ENCODE measurements at places on chromosomes 7 and 10.

- no peak for DNase-seq
Measured at GRCh38 chr10:109587366-109587765, 335.9 kb downstream of the XPNPEP1 start.

DNA sequence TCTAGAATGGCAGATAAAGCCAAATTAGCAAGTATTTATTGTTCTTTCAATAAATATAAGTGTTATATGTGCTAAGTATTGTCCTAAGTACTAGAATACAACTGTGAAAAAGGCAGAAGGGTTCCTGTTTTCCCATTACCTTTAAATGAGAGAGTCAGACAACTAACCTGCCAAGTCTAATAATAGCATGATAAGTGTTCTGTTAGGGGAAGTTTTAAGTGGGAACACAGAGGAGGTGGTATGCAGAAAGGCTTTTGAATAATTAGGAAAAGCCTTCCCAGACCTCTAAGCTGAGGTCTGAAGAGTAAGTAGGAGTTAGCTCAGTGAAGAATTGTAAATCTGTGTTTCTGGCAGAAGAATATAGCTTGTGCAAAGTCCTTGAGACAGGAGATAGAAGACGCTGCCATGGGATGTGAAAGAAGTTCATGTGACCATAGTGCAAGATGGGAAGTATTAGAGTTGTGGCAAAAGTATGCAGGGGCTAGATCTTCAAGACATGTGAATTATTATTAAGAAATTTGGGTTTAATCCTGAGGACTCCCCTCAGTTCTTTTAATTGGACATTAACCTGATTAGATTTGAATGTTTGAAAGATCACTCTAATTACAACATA, 12.5 kb downstream of the SHOC2 start:
- no peak for DNase-seq

GRCh38 chr7:135260930-135261721, 27.5 kb downstream of the STRA8 start:
- DNase-seq = no peak

DNA sequence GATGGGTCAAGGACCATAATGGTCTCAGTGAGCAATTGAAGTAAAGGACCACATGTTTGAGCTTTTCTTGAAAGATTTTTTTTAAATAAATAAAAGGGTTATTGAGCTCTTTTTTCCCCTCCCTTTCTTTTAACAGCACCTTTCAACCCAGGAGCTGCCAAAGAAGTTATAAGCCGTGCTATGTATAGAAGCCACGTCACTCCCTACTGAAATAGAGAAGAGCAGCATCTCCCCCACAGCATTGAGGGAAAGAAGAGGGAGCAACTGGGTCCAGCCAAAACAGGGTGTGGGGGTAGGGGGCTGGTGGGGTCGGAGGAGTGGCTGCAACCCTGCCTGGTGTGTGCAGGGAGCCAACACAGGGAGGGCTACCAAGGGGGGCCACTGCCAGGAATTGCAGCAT, 227.2 kb downstream of the PLXNA4 start:
- no peak for DNase-seq

DNA sequence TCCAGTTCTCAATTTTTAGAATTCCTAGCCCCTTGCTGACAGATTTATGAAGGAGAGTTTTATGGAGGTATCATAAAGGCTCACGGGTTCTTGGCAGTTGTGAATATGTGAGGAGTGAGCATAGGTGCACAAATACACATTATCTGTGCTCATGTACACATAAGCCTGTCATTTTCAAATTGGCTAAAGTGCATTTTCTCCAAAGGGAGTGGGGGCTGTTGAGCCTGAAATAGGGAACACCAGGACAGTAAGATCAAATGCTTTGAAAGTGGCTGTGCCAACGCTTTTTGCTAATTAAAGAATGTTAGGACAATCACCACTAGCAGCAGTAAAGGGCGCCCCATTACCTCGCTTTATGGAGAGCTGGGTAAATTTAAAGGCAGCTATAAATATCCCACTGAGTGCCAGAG, 8.3 kb upstream of the LRRC4 start:
- DNase-seq = no peak

DNA sequence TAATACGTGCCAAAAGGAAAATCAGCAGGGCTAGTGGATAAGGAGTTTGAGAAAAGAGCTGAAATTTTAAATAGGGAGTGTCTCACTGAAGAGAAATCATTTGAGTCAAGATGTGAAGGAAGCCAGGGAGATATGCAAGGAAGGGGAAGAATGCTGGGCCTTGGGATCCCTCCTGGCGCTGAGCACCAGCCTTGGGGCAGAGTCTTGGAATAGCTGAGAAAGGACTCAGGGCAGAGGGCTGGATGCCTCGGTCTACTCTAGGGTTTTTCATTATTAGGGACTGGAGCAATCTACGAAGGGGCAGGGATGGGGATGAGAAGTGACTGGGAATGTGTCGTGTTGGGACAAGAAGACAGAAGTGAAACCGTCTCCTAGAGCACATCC, 484 bp downstream of the ZWINT start:
- no peak for DNase-seq

DNA sequence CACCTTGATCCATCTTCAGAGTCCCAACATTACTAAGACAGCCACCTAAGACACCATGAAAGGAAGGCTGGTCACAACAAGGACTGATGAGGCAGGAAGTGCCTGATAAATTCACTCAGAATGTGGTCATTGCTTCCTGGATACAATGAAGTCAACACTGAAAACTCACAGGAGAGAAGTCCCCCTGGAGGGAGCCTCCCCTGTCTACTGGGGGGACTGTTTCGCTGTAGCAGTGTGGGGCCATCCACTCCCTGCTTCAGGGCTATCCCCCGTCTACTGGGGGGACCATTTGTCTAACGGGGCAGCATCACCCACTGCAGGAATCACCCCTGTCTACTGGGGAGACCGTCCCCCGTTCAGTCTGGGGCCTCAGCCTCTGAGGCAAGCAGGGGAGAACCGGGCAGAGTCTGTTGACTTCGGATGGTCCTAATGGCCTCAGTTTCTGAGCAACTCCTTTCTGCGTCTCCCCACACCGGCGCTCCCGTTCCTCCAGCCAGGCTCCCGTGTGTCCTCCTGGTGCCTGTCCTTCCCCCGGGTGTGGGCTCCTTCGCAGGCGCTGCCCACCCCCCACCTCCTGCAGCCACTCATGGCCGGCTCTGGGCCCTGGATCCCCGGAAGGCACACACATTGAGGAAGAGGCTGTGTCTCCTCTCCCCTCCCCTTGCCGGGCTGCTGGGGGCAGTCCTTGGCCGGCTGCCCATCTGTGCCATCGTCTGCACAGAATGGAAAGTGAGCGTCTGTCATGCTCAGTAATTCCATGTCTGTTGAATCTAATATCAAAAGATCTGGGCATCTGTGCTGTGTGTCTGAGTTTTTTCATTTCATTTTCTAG, 59.9 kb upstream of the DNAJB6 start:
- DNase-seq = peak; percentile 36

- no peak for DNase-seq
Measured at GRCh38 chr7:25206765-25207164, 21.5 kb downstream of the NPVF start.

DNA sequence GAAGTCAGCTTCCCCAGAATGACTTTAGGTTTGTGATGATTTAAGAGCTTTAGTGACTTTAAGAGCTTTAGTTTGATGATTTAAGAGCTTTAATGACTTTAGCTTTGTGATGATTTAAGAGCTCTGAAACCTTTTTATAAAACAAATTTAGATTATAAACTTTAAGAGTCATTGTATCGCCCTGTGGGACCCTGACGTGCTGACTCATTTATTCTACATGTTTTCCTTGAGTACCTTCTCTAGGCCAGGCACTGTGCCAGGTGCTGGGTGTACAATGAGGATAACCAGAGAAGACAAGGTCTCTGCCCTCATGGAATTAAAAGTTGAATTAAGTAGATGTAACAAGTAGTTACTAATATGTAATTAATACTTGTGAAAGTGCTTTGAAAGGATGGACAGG, 45.4 kb downstream of the CNNM1 start:
- DNase-seq = no peak

DNA sequence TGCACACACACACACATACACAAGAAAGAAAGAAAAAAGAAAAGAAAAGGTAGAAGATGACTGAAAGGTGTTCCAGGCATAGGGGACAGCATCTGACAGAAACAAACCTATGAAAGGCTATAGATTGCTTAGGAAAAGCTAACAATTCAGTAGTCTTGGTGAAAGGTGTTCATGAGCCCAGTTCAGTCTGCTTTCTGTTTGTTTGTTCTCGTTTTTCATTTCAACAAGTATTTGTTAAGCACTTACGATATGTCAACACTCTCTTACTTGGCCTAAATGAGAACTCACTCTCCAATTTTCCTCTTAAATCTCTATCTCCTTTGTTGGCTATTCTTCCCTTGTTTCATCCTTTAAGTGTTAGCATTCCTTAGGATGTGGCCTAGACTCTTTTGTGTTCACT, 133.2 kb downstream of the GRM8 start:
- DNase-seq = no peak

- DNase-seq = peak; percentile 59
Measured at GRCh38 chr7:50562136-50562535, 3.1 kb downstream of the DDC start.

GRCh38 chr10:119845656-119846055, 27.0 kb downstream of the MCMBP start:
- DNase-seq = no peak

DNA sequence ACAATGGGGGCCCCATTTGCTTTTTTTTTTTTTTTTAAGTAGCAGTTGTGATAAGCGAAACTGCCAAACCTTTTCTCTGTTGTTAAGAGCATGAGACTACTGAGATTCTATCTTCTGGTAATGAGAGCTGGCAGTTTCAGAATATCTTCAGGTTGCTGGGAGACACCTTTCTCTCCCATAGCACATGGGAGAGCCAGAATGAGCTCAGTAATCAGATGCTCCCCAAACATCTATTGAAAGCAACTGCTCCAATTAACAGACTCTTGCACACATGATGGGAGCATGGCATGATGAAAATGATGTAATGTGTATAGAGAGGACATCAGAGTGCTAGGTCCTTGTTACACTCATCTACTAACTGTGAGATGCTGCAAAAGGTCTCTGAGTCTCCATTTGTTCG, 18.8 kb downstream of the MYO3A start:
- no peak for DNase-seq

DNA sequence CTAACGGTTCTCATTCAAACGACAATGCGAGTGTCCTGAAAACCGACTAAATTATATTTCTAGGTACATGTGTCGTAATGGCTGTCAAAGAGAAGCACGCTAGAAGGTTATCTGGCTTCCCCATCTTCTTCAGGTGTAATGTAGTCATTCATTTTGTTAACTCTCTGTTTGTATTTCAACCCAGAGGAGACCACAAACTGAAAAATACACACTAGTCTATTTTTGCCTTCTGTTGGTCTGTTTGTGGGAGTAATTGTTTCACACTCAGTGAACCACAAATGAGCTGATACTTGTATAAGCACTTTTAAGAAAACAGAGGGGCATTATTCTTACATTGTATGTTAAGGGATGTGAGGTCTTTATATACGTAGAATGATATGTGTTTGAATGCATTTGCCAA, 305.9 kb downstream of the GATA3 start:
- no peak for DNase-seq

GRCh38 chr7:139389774-139390173, 30.1 kb downstream of the LUC7L2 start:
- no peak for DNase-seq

DNA sequence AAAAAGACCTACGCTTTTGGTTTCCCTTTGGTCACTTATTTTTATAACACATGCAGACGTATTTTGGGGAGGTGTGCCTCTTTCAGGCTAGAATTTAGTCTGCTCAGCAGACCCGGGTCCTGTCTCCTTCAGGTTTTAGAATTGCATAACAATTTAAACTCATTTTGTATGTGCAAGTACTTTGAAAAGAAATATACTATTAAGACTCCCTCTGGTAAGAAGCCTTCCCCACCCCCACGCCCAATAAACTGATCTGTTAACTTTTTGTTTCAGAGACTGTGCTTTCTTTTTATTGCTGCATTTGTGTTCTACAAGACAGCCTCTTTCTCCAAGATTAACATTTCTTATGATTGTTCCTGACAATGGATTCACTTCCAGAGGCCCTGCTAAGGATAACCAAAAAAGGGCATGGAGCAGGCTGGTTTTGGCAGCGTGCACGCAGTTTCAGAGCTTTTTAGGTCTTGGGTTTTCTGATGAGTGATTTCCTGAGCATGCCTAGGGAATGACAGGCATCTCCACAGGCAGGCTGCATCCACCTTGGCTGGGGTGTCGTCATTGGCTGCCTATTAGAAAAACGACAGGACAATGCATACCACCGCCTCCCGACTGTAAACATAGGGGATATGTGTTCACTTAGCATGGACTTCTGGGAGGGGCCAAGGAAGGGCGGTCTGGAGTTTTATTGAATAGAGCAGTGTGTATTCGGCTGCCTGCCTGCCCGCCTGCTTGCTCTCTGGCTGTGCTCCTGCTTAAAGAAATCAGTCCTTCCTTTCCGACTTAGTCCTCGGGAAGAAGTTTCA, at the start of gene CALD1:
Gene CALD1 (plus strand): TSS at position 694 of the 800 bp plus-strand sequence. CDS start 88,100 bp downstream, outside the sequence.
- no peak for DNase-seq

DNA sequence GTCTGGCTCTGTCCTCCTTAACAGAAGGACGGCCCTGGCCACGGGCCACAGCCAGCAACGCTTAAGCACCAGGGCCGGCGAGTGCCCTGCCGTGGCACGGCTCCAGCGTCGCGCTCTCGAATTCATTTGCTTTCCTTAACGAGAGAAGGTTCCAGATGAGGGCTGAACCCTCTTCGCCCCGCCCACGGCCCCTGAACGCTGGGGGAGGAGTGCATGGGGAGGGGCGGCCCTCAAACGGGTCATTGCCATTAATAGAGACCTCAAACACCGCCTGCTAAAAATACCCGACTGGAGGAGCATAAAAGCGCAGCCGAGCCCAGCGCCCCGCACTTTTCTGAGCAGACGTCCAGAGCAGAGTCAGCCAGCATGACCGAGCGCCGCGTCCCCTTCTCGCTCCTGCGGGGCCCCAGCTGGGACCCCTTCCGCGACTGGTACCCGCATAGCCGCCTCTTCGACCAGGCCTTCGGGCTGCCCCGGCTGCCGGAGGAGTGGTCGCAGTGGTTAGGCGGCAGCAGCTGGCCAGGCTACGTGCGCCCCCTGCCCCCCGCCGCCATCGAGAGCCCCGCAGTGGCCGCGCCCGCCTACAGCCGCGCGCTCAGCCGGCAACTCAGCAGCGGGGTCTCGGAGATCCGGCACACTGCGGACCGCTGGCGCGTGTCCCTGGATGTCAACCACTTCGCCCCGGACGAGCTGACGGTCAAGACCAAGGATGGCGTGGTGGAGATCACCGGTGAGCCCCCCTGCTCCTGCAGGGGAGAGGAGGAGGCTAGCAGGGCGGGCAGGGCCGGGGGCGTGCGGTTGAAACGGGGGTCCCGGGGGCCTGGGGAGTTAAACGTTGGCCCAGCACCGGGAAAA, at the start of gene HSPB1:
Gene HSPB1 (plus strand): TSS at position 327 of the 855 bp plus-strand sequence. CDS start 40 bp downstream, at position 367.
- DNase-seq = peak; percentile 86

- no peak for DNase-seq
Measured at GRCh38 chr7:146129296-146129695, 12.7 kb downstream of the CNTNAP2 start.

GRCh38 chr7:102042016-102042656, 224.7 kb downstream of the CUX1 start:
- no peak for DNase-seq

DNA sequence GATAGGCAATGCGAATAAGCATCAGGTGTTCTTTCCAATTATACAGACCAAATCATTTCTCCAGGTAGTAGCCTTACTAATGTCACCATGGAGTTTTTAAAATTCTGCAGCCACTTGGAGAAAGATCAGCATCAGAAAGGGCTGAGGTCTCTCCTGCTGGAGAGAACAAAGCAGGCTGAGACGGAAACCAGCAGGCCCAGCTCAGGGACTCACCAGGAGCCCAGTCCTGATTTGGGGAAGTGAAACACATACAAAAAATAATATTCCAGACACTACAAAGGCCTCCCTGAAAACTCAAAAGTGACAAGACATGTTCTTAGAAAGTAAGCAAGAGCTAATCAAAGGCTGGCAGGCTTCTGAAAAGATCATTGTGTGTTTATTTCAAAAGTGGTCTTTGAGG, 207.1 kb upstream of the GHITM start:
- DNase-seq = no peak

- no peak for DNase-seq
Measured at GRCh38 chr10:132347931-132348267, 15.9 kb downstream of the LRRC27 start.
